IPS DF 6.9 (cell line): ENCODE measurements at places on chromosomes 12 and 14.

- DNase-seq, result no peak
Observed at GRCh38 chr12:66352899-66353298, 50.6 kb downstream of the HELB start.

DNA sequence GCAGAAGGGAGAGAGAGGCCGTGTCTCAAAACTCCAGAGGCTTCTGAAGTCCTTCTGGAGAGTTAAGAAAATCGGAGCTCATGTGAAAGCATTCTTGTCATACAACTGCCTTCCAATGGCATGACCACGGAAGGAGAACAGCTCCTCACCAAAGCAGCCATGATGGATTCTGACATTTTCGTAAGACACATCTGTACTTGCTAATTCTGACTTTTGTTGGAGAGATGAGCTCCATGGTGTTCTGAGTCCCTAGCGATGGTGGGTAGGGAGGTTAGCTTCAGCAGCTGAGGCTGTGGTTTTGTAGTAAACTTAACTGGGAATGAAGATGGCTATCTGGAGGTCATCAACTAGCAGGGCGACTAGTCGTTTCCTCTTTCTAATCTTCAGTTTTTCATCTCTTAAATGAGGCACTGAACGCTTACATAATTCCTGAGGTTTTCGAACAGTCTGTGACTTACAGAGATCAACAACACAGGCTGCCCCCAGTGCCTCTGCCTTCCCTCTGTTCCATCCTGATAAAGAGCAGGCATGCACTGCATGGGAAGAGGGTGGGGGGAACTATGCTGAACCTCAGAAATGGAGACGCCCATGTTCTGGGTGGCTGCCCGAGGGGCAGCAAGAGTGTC, 28.6 kb upstream of the DICER1 start:
- DNase-seq, result no peak

- no peak for DNase-seq
Observed at GRCh38 chr12:44334347-44334746, 498.5 kb downstream of the TMEM117 start.

DNA sequence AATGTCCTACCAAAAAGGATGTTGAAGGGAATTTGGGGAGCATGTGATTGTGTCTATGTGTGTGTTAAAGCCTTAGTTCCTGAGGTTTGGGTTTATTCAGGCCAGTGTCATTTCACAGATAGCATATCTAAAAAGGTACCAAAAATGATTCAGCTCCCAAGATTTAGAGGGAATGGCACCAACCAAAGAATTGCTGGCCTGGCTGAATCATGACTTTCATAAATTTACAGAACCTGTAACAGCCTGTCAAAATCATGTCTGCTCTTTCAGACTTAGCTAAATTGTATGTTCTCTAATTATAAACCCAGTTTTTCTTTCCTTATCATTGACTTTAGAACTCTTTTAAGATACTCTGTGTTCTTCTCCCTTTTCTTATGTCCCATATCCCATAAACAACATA, 231.5 kb downstream of the NUBPL start:
- no peak for DNase-seq

GRCh38 chr12:46147144-46147543, 121.7 kb downstream of the SLC38A1 start:
- DNase-seq, result no peak

- no peak for DNase-seq
Observed at GRCh38 chr12:13976028-13976584, 5.3 kb downstream of the GRIN2B start.

GRCh38 chr12:132827763-132828703, 636 bp downstream of the GOLGA3 start:
- DNase-seq, result no peak

GRCh38 chr14:38442208-38442607, 186.3 kb upstream of the CLEC14A start:
- DNase-seq, result no peak

DNA sequence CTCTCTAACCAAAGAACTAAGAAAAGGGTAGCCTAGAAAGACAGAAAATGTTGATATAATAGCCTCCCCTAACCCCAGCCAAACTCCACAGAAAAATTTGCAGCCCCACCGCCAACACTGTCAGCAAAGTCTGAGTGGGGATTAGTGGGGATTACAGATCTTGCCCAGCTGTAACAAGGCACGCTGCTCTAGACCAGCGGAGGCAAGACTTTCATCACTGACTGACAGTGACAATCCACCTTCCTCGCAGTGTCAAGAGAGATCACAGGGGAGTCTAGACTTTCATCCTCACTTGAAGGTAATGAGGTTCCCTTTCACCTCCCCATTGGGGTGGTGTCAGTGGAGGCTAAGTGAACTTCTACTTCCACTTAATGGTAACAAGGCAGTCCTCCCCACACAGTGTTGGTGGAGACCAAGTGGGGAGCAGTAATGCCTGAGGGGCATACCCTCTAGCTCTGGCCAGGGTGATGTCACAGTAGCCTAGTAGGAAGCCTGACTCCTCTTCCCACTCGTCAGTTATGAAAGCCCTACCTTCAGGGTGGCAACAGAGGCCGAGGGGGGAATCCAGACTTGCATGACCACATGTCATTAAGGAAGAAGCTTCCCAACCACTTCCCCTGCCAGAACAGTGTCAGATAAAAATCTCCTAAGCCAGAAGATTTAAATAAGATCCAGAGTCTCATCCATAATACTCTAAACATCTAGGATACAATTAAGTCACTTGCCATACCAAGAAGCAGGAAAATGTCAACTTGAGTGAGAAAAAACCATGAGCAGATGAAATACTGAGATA, 91.7 kb upstream of the RASSF8 start:
- no peak for DNase-seq

DNA sequence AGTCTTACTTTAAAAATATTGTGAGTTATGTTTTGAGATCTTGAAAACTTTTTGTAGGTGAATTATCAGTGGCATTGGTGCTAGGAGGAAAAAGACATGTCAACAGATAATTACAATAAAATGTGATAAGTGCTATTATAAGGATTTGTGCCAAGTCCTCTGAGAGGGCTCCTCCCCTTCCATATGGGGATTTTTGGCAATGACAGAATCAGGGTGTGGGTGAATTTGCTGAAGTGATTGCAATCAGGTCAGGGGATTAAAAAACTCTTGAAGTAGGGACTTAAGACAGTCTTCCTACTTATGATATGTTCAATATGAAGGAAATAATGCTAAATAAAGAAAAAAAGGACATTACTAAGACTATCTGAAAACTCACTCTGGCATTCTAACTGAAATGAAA, 122.5 kb downstream of the SLC15A5 start:
- no peak for DNase-seq

DNA sequence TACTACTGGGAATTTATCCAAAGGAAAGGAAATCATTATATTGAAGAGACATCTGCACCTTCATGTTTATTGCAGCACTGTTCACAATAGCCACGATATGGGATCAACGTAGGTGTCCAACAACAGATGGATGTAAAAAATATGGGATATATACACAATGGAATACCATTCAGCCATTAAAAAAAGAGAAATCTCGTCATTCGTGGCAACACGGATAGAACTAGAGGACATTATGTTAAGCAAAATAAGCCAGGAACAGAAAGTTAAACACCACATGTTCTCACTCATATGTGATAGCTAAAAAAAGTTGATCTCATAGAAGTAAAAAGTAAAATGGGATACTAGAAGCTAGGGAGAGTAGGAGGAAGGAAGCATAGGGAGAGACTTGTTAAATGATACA, 82.9 kb upstream of the CLMN start:
- DNase-seq, result no peak

GRCh38 chr14:79044894-79045624, 874.9 kb downstream of the NRXN3 start:
- no peak for DNase-seq

- DNase-seq, result no peak
Observed at GRCh38 chr14:23829736-23830471, 123.7 kb upstream of the DHRS4 start.

DNA sequence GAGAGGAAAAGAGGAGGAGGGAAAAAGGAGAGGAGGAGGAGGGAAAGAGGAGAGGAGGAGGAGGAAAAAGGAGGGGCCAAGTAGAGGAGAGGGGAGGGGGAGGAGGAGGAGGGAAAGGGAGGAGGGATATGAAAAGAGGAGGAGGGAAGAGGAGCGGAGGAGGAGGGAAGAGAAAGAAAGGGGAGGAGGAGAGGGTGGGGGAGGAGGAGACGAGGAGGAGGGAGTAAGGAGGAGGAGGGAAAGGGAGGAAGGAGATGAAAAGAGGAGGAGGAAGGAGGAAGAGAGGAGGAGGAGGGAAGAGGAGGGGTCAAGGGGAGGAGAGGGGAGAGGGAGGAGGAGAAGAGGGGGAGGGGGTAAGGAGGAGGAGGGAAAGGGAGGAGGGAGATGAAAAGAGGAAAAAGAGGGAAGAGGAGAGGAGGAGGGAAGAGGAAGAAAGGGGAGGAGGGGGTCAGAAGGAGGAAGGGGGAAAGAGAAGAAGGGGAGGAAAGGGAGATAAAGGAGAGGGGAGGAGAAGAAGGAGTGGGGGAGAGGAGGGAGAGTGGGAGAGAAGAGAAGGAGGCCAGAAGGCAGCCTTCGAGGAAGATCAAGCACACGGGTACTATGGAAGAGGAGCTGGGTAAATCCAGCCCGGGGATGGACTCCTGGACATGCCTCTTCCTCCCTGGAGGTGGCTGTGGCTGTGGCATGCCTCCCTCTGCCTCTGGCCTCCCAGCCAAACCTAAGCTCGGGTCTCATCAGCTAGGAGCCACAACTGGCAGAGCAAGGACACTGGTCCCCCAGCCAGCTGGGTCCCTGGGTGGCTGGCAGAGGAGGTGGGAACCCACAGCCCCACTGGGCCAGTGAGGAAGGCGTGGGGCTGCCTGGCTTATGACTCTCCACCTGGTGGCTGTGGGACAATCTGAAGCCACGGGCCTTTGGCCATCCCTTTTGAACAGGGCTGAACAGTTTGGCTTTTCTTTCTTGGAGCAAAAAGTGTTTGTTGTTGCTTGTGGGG, 3.0 kb upstream of the CMKLR1 start:
- DNase-seq, result no peak

DNA sequence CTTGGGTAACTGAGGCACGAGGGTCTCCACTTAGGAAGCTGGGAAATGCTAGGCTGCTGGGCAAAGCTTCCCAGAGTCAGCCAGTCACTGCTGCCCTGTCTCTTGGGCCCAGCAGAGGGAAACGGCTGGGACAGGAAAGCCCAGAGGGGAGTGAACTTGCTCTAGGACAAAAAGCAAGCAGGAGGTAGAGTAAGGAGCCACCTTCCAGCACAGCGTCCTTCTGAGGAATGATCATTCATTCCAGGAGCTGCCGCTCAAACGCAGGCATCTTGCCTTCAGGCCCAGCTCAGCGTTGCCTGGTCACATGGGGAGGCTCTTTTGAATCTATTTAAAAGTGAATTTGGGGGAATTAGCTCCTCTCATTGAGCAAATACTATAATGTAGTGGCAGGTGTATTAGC, 118.6 kb downstream of the CRACR2A start:
- DNase-seq, result no peak

DNA sequence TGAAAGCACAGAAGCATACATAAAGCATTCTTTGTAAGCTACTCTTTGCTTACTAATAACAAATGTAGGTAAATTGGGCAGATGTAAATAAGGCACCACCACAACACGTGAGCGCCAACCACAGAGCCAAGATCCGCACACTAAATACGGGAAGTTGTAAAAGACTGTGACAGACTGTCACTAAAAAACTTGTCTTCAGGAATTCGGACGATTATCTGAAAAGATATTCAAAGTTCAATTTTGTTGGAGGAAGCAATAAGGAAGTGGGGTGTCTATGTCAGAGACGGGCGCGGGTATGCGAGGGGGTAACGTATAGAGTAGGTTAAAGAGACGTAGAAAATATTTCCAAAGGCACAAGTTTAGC, 1.5 kb upstream of the HSP90B1 start:
- no peak for DNase-seq

- no peak for DNase-seq
Observed at GRCh38 chr12:97324471-97324870, 138.1 kb upstream of the RMST start.

DNA sequence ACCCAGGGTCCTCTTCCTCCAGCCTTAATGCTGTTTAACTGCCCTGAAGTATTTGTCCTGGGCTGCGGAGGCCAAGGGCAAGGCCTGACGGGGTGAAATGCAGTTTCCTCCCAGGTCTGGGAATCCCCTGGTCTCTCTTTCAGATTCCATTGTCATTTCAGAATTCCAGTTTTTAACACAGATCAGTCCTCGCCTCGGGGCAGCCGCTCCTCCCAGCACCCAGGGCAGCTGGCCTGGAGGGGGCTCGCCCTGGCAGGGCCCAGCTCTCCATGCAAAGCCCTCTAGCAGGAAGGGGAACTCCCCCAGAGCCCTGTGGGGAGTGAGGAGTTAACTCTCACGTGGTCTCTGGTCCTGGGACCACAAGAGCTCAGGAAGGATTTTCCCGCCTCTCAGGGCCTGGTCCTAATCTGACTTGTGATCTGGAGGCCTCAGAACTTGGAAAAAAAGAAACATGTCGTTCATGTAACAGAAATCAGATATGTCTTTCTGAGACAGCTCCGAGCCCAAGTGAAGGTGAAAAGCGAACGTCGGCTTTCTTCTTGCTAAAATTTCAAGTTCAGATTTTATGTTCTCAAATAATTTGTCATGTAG, 265.6 kb upstream of the SFSWAP start:
- no peak for DNase-seq

- DNase-seq, result no peak
Observed at GRCh38 chr14:54489318-54489683, 521 bp upstream of the GMFB start.

DNA sequence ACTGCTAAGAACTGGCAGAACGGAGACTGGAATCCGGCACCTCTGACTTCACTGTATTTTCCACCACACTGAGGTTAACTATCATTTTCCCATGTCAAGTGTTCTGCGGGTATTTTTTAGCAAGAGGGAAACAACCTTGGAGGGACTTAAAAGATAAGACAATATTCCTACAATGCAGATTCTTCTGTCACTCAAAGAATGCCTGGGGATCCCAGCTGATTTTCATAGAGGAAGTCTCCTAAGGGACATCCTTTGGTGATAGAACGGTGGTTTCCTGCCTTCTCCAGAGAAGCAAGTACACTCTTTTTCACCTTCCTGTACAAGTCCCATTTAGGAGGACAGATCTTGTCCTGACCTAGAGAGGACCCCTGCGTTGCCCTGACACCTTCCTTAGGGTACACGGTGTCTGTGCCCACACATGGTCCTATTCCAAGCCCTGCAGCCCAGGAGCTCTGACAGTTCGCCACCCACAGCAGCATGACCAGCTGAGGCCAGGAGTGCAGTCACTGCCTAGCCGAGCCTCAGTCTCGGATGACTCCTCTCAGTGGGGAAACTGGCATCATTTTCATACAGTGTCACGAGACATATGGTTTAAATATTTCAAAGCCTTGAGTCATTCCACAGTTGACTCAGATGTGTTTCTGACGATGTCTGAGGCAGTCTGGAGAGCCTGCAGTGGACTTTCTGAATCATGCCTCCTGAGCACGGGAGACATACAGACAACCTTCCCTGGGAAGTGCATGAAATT, 181.3 kb upstream of the FKBP4 start:
- DNase-seq, result no peak

DNA sequence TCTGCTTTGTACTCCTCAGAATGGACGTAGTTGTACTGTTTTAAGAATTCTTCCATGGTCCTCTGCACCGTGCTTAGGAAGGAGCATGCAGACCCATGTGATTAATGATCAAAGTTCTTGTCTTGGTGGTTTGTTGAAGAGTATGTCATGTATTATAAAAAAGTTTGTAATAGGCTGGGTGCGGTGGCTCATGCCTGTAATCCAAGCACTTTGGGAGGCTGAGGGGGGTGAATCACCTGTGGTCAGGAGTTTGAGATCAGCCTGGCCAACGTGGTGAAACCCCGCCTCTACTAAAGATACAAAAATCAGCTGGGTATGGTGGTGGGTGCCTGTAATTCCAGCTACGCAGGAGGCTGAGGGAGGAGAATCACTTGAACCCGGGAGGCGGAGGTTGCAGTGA, 61.8 kb upstream of the RTL1 start:
- no peak for DNase-seq

GRCh38 chr14:51884086-51884927, 23.9 kb downstream of the GNG2 start:
- DNase-seq, result no peak
